NK-92 treated with Interleukin-12 subunit alpha and Interleukin-12 subunit beta, amount 100 ng/mL, for 24 hours (cell line): ENCODE measurements at places on chromosomes 5 and 9.

DNA sequence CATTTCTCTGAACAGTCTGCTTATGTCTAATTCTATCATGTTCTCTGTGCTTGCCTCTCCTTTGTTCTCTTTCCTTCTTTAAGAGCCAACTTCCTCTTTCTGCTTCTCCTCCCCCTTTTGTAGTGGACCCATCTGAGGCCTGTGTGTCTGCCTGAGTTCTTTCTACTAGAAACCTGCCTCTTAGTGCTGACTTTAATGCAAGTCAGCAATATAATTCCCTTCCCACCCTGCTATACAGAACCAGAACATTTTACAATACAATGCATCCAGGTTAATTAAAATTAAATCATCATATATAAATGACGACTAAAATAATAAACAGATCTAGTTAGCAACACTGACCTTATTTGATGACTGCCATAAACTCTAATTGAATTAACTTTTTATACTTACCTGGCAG is 82.6 kb upstream of the GAS1 start:
- DNase-seq, result no peak

DNA sequence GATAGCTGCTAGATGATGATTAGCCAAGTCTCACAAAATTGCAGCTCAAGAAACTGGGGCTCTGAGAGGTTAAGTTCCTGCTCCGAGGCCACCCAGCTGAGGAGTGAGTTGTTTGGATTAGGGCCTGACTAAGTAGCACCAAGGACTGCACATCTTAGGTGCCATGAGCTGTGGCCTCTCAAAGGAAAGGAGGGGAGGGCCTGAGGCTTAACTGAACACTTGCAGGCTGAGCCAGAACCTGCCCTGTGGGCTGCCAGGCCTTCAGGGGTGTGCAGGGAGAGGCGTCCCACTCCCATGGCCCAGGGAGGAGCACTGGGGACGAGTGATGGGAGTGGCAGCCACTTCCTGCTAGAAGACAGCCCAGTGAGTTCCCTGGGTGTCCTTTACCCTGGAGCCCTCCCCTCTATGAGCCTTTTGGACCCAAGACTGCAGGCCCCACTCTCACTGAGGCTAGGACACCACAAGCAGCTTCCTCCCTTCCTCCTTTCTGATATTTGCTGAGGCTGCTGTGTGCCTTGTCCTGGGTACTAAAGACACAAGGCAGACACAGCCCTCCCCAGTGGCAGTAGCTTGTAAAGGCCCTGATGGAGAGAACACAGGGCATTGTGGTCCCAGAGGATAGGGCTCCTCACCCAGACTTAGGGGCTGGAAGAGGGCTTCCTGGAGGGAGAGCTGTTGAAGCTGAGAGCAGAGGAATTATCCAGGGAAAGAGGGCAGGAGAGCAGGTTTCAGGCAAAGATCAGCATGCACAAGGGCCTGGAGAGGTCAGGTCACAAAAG is 22.1 kb downstream of the LMX1B start:
- DNase-seq, result no peak

DNA sequence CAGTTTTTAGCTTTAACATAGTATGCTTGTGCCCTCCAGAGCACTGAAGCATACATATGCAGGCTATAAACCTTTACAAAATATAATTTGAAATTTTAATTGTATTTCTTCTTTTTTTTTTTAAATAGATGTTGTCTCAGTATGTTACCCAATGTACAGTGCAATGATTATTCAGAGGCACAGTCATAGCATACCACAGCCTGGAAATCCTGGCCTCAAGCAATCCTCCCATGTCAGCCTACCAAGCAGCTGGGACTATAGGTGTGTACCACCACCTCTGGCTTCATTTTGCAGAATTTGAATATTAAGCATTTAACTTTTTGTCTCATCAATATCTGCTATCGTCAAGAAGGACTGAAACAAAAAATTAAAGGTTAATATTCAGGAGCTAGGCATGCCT is 16.9 kb upstream of the ZNF782 start:
- DNase-seq, result no peak

DNA sequence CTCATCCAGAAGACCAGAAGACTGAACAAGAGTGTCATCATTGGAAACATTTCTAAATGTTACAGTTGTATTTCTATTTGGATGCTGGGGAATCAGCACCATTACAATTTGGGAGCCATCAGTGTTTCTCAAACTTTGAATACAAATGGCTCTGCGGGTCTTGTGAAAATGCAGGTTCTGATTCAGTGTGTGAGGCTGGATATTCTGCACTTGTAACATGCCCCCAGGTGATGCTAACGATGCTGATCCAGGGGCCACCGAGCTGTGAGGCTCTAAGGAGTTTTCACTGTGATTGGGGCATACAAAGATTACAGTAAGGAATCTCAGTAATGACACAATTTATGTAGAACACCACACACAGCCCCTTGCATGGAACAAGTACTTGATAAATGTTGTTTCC is 167.7 kb downstream of the ACTL7B start:
- DNase-seq, result no peak
